ENCODE measurements at places on chromosomes 12 and 14. TPM values are rescaled to one million over a fixed set of nuclear protein-coding genes. Genes with fewer than 3 reads are reported as not detected.

The TAS2R46 gene
- 6.8 TPM for total RNA-seq

The HOXC5 gene
- total RNA-seq: 0.12 TPM

The RPGRIP1 gene
- total RNA-seq: not detected

The PKP2 gene
- not detected for total RNA-seq

The RNASE1 gene
- not detected for total RNA-seq

The TSPAN19 gene
- not detected for total RNA-seq

The SPIC gene
- total RNA-seq: not detected

The PCED1B gene
- total RNA-seq: 0.97 TPM

The GPR132 gene
- 0.16 TPM for total RNA-seq

The MYL2 gene
- not detected for total RNA-seq

The RDH12 gene
- not detected for total RNA-seq

The RNASE7 gene
- not detected for total RNA-seq

The MAP3K9 gene
- total RNA-seq: 1.7 TPM

The KCNJ8 gene
- total RNA-seq: 2.3 TPM

The RGS6 gene
- not detected for total RNA-seq

The GZMB gene
- total RNA-seq: not detected

The CATSPERB gene
- total RNA-seq: not detected

The ENDOU gene
- total RNA-seq: under 0.01 TPM

The NFE2 gene
- total RNA-seq: 0.65 TPM

The RNASE3 gene
- not detected for total RNA-seq

The AMN gene
- 0.16 TPM for total RNA-seq

The IRAK3 gene
- total RNA-seq: 14.2 TPM

The GRIP1 gene
- total RNA-seq: 0.81 TPM

The RILPL2 gene
- 3.9 TPM for total RNA-seq

The JDP2 gene
- 123 TPM for total RNA-seq

The LRP1-AS gene
- not detected for total RNA-seq

The GYS2 gene
- not detected for total RNA-seq

The SLCO1B1 gene
- total RNA-seq: not detected

The SIRT4 gene
- 0.65 TPM for total RNA-seq

The RAD51AP1 gene
- total RNA-seq: 2.1 TPM

The TMEM229B gene
- total RNA-seq: 1.6 TPM

The TCL1A gene
- 0.65 TPM for total RNA-seq

The SRRM4 gene
- not detected for total RNA-seq

The FAM181A gene
- total RNA-seq: not detected

The GLT1D1 gene
- not detected for total RNA-seq
